ENCODE measurements at places on chromosomes 5 and 9.

- DNase-seq, result no peak
These were observed 1793.8 kb upstream of the WWC1 start for GRCh38 chr5:166497496-166498104.

GRCh38 chr5:101212942-101213514, 309.9 kb upstream of the ST8SIA4 start:
- DNase-seq, result no peak

DNA sequence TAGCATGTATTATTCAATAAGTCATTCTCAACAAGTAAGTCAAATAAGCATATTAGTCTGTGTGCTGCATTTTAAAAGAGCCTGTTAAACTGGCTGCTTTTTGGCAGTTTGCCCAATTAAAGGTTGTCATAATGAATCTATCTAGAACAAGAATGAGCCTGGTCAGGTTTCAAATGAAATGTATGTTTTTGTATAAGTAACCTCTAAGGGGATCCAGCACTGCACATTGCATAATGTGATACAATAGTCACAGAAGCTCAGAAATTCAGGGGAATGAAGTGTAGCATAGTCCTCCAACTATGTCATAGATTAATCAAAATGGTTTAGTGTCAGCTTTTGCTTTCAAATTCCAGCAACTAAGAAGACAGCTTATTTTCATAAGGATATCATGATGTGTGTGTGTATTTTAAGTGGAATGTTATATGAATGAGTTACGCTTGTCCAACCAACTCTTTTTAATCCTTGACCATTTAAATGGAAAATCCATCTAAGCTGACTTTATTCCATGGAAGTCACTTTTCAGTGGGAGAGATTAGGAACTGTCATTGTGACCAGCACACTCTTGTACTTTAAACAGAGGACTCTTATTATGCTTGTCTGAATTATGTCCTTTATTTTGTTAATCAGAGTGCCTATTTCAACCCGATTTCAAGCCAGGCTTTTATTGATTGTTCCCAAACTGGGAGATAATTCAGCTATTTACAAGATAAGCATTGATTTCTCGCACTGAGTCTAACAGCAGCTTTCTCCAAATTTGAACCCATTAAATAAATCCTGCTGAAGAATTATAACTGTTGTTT, 283.9 kb upstream of the ADAMTSL1 start:
- no peak for DNase-seq

DNA sequence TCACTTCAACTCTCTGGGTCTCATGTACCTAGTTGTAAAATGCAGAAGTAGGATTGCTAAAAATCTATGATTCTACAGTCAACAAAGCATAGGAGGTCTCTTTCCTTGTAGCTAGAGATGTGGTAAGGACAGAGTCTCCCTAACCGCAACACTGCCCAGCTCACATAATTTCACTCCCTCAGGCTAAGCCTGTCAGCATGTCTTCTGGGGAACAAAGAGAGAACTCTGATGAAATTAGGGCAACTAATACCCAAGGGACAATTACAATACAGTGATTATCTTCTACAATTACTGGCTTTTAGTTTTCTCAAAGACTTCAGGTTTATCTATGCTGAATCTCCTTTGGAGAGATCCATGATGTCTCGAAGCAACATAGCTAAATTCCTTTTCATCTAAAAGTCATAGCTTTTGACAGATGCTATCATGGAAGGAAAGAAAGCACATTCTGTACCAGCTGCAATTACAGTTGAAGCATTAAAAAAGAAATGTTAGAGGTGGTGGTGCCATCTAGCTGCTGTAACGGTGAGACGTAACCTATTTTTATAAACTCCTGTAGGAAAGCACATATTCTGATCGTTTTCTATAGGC, 141.1 kb upstream of the TARS1 start:
- no peak for DNase-seq

DNA sequence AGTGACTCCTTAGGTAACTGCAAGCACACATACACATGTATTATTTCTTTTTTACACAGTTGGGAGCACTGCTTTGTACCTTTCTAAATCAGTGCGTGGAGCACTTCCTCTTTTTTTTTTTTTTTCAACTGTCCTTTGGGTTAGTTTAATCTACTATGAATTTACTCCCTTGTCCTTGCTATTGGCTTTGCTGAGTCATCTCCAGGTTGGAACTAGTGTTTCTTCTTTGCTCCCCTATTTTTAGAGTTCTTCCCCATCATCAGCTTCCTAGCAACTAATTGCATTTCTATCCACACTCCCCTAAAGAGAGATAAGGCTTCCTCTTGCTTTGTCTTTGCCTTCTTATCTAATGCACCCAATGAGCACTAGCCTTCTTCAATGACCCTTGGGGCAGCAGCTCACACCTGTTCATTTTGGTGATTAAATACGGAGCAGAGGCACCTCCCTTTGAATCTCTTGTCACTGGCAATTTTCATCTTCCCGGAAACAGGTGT, 24.3 kb downstream of the S100Z start:
- no peak for DNase-seq

GRCh38 chr5:124371111-124371706, 375.2 kb downstream of the ZNF608 start:
- no peak for DNase-seq

GRCh38 chr9:82601293-82601771, 461.6 kb downstream of the RASEF start:
- DNase-seq, result no peak

GRCh38 chr9:133098871-133099270, 22.2 kb downstream of the RALGDS start:
- DNase-seq, result no peak

DNA sequence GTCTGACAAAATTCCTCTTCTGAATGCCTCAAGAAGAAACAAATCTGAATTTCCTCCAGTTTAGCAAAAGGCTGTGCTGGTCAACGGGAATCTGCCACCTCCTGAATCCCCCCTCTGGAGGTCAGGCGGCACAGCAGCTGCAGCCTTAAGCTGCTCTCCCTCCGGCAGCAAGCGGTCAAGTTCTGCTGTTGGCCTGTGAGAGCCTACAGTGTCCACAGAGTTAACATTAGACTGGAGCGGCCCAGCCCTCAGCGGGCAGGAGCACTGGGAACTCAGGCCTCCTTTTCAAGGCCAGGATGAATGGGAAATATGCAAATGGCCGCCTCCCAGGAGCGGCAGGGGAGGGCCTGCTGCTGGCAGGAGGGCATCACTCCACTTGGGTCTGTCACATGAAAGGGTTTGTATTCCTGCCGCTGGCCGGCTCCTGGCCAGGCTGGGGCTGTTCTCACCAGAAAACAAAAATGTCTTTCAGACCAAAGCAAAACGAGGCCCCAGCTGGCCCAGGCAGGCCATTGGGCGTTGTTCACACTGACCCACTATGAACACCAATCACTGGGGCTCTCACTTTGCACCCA, 8.2 kb downstream of the ACSL6 start:
- DNase-seq, result no peak

DNA sequence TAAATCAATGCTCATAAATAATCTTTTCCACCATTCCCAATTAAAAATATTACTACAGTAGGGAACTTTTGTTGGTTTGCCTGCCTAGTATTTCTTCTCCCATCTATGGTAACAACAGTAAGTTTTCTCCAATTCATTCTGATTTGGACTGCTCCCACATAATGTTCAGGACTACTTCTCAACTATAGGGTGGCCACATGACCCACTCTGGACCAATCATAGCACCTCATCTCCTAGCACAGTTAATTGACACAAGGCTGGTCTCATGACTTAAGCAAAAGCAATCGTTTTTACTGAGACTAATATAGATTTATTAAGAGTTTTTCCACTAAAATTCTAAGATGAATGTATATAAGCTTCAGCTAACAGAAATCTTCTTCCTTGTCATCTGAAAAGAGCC, 28.7 kb upstream of the SLCO6A1 start:
- no peak for DNase-seq
